ENCODE measurements at places on chromosomes 2 and 18.

GRCh38 chr2:145910416-145910815 is 1390.5 kb upstream of the ZEB2 start:
- DNase-seq: no peak

DNA sequence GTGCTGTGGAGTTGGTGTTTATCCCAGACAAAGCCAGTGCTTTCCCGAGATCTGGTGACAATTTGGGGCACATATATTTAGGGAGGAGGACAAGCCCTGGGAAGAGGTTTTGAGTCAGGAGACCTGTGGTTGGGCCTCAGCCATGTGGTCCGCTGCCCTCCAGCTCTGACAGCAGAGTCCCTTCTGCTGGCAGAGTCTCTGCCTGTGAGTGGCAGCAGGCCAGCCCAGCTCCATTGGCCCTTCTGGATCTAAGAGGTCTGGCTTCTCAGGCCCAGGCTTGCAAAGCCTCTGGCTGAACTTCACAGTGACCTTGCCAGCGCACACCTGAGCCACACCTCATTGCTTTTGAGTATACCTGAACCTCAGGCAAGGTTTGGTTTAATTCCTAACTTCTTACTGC is 115.3 kb downstream of the BCL2L11 start:
- no peak for DNase-seq

- no peak for DNase-seq
These were observed 95.4 kb upstream of the FZD7 start for GRCh38 chr2:201938156-201938775.

DNA sequence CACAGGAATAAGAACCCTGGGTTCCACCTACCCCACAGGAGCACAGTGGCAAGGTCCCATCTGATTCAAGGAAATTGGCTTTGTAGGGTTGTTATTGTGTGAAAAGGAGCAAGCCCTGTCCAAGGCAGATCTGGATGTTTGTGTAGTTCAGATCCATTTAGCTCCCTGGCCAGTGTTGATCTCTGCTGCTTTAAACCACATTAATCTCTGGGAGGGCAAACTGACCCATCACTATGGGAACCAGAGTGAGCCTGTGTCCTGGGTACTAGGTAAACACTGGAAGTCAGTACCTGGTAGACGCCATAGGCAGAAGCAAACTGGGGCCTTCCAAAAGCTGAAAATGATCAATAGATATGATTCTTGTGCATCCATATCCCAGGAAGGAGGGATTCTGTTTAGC is 271.5 kb upstream of the EPAS1 start:
- no peak for DNase-seq

- no peak for DNase-seq
These were observed 178.9 kb downstream of the AGAP1 start for GRCh38 chr2:235672720-235673119.

GRCh38 chr2:226754821-226755604 is 44.6 kb downstream of the IRS1 start:
- DNase-seq: no peak
